ENCODE measurements at places on chromosomes 3 and 15. TPM values are rescaled to one million over a fixed set of nuclear protein-coding genes. Genes with fewer than 3 reads are reported as not detected.

SEMA3G gene
- total RNA-seq = not detected

GRCh38 chr3:58206406-58207011 lies 4.3 kb downstream of the DNASE1L3 start:
- DNase-seq = peak; percentile 11

TPRG1 gene
- 1.9 TPM for total RNA-seq

GRCh38 chr3:114384558-114384903 lies 90.7 kb downstream of the TIGIT start:
- DNase-seq = no peak

GPR87 gene
- not detected for total RNA-seq

DNA sequence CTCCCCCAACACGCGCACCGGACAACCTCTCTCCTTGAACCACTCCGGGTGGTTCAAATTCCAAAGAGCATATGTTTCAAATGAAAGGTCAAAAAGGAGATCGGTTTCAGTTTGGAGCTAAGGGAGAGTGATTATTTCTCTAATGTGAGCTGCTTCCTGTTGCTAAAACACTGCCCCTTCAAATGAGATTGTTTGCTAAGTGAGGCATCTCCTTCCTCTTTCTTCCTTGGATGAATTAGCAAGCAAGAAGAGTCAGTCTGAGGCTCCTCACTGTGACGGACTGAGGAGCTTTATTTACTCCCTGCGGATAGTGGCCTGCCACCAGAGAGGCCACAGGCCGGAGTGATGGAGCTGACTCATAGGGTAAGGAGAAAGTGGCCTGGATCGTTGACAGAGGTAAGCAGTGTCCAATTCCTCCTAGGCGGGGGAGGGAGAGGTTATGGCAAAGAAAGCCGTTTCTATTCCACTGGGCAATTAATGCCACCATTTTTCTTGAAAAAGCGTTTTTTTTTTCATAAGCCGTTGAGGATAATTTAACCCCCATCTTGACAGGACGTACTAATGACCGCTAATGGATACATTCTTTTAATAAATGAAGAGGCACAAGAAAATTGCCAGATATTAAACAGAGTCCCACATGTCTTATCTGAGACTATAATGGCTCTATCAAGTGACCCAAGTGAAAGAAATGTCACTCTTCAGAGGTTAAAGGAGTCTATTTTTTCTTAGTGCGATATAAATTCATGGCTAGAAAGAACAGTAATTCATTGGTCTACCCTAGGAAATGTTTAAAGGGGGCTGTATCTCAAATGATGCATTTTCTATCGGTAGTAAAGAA lies 167.0 kb upstream of the ANKRD28 start:
- no peak for DNase-seq

GRCh38 chr3:166420071-166420470 lies 582.8 kb upstream of the BCHE start:
- DNase-seq = no peak

TNFSF10 gene
- 9.5 TPM for total RNA-seq

PLAAT1 gene
- total RNA-seq = not detected
